ENCODE measurements at places on chromosomes 7 and 10. TPM values are rescaled to one million over a fixed set of nuclear protein-coding genes. Genes with fewer than 3 reads are reported as not detected.

CHN2 gene
- not detected for total RNA-seq

EVX1 gene
- 0.10 TPM for total RNA-seq

SPDYE5 gene
- not detected for total RNA-seq

TMEM273 gene
- total RNA-seq = not detected

OR6V1 gene
- not detected for total RNA-seq

KAT6B gene
- total RNA-seq = 5.3 TPM

UNC5B gene
- total RNA-seq = 1.8 TPM

ARMC3 gene
- total RNA-seq = 1.1 TPM

EDRF1 gene
- total RNA-seq = 17.0 TPM

PRLHR gene
- not detected for total RNA-seq

ANKRD61 gene
- total RNA-seq = 0.53 TPM

NFE2L3 gene
- total RNA-seq = 8.1 TPM

CPXM2 gene
- not detected for total RNA-seq

PALD1 gene
- 6.8 TPM for total RNA-seq

HNRNPA2B1 gene
- 1,181 TPM for total RNA-seq

NRCAM gene
- 105 TPM for total RNA-seq

NUTM2B gene
- 0.34 TPM for total RNA-seq

ZNF727 gene
- total RNA-seq = not detected

RARRES2 gene
- total RNA-seq = not detected

PCDH15 gene
- not detected for total RNA-seq

GRM3 gene
- not detected for total RNA-seq

CHAT gene
- not detected for total RNA-seq

PODXL gene
- total RNA-seq = 35.9 TPM

LOXL4 gene
- 1.4 TPM for total RNA-seq

SPDYE9 gene
- total RNA-seq = not detected

PPP1R17 gene
- not detected for total RNA-seq

LIPN gene
- total RNA-seq = not detected

MYH16 gene
- total RNA-seq = 0.32 TPM

SLC18A2 gene
- total RNA-seq = 0.03 TPM

TBX20 gene
- 1.2 TPM for total RNA-seq

MSMB gene
- not detected for total RNA-seq

EN2 gene
- total RNA-seq = 0.99 TPM

MYO3A gene
- total RNA-seq = not detected

PLXDC2 gene
- total RNA-seq = 0.06 TPM

MACC1 gene
- total RNA-seq = not detected

GDF10 gene
- 0.22 TPM for total RNA-seq

AMPH gene
- total RNA-seq = not detected

SVOPL gene
- not detected for total RNA-seq

SLC25A40 gene
- 5.7 TPM for total RNA-seq

CDK5 gene
- total RNA-seq = 34.4 TPM

ATP6V0A4 gene
- 0.57 TPM for total RNA-seq

ANTXRL gene
- 0.27 TPM for total RNA-seq
